Fibroblast of the conjunctiva (primary cell): ENCODE measurements at places on chromosomes 12 and 14.

GRCh38 chr14:88522393-88522792 lies 32.4 kb downstream of the PTPN21 start:
- no peak for DNase-seq

- no peak for DNase-seq
Measured at GRCh38 chr14:104107611-104108569, 22.4 kb downstream of the ASPG start.

- no peak for DNase-seq
Measured at GRCh38 chr14:61511558-61511948, 183.8 kb upstream of the HIF1A start.

- DNase-seq, result no peak
Measured at GRCh38 chr12:54584128-54584527, 4.3 kb downstream of the PPP1R1A start.

GRCh38 chr12:25771041-25771440 lies 187.4 kb upstream of the RASSF8 start:
- DNase-seq, result peak; percentile 23

DNA sequence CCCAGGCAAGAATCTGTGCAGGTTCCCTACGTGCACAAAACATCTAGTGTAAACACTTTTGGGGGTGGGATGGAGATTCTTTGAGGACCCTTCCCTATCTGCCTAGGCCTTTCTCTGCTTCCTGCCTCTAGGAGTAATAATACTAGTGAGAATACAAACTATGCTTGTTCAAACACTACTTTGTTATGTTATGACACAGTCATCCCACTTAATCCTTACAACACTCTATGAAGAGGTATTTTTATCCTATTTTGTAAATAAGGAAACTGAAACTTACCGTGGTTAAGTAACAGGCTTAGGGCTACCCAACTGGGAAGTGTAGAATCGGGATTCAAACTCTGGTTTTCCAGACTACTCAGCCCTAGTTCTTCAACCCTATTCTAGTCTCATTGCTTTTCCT lies 96.5 kb downstream of the KCNA5 start:
- no peak for DNase-seq

- DNase-seq, result no peak
Measured at GRCh38 chr12:57609101-57609780, 2.0 kb upstream of the ARHGEF25 start.

GRCh38 chr12:2451025-2451424 lies 343.7 kb upstream of the FKBP4 start:
- DNase-seq, result no peak

GRCh38 chr12:12094481-12094880 lies 23.7 kb downstream of the BCL2L14 start:
- no peak for DNase-seq

DNA sequence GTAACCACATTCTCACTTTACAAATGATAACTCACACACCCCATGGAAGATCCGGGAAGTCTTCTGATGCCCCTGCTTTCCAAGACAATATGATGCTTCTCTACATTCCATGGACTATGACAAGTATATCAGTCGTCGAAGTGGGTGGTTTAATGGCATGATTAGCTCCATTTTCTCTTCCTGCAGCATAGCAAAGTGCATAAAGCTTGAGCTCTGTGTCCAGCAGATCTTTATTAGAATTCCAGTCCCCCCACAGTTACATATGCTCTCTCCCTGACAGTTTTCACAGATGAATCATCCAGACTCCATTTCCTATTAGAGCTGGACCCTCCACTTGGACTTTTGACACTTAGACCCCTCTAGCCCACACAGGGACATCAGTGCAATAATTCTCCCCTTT lies 174.9 kb downstream of the BCAT1 start:
- no peak for DNase-seq

DNA sequence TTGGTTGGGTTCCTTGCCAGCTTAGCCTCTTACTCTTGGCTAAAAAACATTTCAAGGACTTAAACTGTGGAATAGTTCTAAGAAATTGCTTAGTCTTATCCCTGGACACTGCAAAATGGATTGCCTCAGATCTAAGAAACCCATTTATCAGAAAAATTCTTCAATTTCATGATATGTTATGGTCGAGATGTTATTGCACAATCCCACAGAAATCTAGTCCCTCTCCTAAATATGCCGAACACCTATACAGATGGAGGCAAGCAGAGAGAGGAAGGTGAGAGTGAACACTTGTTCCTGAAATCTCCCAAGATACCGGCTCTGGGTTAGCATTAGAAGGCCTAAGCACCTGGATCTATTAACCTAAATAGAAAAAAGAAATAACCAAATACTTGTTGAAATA lies 267.2 kb downstream of the PAWR start:
- no peak for DNase-seq

DNA sequence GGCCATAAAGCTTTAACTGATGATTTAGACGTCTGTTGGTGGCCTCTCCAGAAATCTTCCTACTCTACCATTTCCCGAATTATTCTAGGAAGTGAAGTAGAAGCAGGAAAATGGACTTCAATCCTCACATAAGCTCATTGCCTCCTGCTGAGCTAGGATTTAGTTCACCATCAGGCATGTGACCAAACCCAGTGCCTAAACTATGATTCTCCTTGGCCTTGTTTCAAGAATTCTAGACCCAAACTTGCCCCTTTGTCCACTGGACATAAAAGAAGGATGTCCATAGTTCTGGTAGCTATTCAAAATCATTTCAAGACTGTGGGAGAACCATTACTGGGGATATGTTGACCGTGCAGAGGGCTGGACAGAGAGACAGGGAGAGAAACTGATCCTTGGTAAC lies 105.8 kb downstream of the C12orf50 start:
- peak; percentile 4 for DNase-seq

DNA sequence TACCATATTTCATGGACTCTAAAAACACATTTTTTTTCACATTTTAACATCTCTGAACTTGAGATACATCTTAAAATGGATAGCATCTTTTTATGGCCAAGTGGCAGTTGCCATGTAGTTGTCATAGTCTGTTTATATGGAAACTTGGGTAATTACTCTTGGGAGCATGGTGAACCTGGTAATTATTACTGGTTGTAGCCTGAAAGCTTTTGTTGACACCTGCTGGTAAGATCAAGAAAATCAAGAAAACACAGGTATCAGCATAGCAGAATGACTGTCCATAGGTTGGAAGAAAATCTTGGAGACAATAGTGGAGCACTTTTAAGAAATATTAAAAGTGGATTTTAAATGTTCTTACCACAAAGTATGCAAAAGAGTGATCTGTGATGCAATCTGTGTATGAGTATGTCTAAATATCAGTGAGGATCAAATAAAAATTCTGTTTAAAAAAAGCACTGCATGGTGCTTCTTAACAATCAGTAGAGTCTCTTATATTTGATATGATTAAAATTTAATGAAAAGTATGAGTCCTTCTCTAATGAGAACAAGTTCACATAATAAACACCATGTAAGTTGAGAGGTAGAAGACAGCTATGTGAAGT lies 44.2 kb downstream of the TTC8 start:
- peak; percentile 8 for DNase-seq

- no peak for DNase-seq
Measured at GRCh38 chr12:107079172-107080011, 14.0 kb downstream of the CRY1 start.

- no peak for DNase-seq
Measured at GRCh38 chr14:89563471-89563870, 146.4 kb upstream of the FOXN3 start.

DNA sequence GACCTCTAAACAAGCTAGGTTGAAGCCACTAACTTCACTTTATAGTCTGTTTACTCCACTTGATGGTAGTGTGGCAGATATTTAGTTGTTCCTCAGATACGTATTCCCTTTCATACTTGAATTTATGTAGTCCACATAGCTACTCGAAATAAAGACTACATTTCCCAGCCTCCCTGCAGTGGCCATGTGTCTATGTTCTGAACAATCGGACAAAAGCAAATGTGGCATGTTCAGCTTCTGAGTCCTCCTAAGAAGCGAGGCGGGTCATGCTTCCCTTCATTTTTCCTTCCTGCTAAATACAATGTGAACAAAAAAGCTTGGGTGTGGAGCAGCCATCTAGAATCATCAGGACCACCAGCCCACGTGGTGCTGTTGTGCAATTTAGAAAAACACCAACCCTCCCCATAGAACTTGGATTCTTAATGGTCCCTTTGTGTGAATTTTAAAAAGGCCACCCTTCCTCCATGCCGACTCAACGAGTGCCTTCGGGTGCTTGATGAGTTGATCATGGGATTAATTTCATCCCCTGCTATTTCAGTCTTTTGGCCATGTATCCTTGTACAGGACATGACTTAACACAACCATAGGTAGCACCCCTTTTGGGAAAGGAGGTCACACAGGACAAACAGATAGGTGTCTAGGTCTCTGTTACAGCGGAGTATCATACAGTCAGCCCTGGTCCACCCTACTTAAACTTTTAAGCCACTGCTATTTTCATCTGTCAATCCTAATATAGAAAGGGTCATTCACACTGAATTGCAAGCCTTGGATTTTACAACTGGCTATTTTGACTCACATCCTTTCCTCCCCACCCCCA lies 60.7 kb downstream of the ZFC3H1 start:
- no peak for DNase-seq

DNA sequence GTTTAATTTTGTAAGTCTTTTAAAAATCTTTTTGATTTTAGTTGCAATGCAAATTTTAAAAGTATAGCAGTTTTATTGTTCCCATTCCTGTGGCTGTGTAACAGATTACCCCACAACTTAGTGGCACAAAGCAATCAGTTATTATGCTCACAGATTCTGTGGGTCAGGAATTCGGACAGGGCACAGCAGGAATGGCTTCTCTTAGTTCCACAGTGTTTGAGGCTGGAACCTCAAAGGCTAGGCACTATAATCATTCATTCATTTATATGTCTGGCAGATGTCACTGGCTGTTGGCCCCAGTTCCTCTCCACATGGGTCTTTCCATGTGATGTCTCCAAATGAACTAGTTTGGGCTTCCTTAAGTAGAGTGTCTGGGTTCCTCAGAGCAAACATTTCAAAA lies 193.3 kb downstream of the RAD51B start:
- DNase-seq, result no peak

DNA sequence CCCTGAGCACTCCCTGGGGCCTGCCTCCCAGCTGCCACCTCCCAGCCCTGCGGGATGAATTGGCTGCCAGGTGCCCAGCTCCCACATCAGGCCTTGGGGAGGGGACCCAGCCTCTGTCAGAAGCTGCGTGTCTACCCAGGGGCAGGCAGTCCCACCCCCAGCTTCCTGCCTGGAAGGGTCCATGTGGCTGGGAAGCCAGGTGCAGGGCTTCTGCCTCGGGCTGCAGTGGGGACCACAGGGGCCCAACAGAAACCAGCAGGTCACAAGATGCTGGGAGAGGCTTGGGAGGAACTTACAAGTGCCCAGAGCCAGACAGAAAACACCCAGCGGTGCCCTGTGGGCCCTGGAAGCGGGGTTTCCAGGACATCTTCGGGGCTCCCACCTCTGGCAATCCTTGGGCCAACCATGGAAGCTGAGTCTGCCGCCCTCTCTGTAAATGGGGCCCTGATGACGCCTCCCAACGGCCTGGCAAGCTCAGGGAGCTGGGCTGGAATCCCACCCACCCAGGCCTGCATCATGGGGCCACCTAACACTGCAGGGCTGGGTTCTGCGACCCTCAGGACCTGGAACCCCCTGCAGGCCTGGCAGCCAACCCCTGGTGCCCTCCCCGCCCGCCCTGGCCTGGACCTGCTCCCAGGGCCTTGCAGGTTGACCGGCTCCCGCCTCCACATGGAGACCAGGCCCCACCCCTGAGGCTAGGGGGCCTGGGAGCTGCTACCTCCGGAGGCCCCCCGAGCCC lies 36.6 kb downstream of the CCNK start:
- no peak for DNase-seq

DNA sequence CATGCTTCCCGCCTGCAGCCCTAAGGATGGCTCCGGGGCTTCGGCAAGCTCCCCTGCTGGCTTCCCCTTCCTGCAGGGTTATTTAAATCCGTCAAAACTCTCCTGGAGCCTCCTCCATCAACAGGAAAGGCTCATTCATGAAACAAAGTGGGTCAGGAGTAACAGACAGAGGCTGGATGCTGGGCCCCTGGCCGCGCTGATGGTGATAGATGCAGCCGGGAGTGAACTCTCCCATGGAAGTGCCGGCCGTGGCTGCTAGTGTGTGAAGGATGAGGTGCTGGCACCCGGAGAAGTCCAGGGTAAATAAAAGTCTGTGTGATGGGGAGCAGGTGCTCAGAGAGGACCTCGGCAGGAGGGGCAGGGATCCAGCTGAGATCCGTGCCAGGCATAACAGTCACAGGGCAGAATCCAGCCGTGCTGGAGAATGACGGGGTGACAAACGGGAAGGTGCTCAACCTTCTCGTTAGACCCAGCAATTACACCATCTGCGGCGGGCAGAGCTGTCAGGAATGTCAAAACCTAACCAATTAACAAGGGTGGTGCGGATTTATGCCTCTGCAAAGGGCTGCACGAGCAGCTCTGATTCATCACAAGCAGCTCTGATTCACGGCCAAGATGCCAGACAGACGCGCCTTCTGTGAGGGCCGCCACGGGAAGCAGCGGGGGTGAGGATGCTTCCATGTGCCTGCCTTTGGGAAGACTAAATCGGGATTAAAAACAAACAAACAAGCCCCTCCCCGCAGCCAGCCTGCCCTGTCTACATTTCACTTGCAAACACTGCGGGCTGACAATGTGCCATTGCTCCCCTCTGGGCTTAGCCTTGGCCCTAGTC lies 55.6 kb downstream of the SYNE3 start:
- DNase-seq, result peak; percentile 44

GRCh38 chr12:118330421-118331018 lies 42.2 kb downstream of the TAOK3 start:
- no peak for DNase-seq

DNA sequence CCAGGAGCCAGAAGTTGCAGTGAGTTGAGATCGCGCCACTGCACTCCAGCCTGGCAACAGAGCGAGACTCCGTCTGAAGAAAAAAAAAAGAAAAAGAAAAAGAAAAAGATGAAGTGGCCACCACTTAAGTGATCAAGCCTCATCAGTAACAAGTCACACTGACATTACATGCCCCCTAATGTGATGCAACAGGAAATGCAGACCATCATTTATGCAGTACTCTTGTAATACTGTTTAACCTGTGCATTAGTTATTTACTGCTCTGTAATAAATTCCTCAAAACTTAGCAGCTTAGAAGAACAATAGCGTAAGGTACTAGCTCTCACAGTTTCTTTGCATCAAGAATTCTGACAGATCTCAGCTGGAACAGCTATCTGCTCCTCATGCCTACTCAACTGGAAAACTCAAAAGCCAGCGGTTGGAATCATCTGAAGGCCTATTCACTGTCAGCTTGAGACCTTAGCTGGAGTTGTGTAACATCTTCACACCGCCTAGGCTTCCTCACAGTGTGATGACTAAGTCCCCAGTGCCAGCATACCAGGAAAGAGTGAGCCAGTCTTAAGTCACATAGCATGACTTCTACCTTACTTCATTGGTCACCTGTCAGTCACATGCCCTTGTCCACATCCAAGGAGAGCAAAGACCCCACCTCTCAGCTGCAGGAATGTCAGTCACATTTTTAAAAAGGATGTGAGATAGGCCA lies 31.5 kb downstream of the EPS8 start:
- peak; percentile 71 for DNase-seq
